ENCODE measurements at places on chromosomes 5 and 9.

GRCh38 chr5:150765799-150766169 is 7.0 kb upstream of the DCTN4 start:
- no peak for DNase-seq

DNA sequence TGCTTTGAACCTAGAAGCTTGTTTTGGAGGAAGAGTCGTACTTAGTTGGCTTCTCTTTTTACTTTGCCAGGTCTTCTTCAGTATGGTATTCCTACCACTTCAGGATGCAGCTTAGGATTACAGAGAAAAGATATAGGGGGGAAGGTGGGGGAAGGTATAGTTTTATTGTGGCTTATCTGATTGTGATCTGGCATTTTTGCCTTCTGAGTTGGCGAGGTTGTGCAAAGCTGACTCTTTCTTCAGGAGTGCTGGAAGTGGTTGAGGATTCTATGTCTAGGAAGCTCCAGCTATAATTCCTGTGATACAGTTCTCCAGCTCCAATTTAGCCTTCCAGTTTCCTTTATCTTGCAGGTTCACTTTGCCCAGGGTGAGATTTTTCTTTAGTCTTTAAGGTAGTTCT is 7.0 kb downstream of the CDC42SE2 start:
- DNase-seq = no peak

DNA sequence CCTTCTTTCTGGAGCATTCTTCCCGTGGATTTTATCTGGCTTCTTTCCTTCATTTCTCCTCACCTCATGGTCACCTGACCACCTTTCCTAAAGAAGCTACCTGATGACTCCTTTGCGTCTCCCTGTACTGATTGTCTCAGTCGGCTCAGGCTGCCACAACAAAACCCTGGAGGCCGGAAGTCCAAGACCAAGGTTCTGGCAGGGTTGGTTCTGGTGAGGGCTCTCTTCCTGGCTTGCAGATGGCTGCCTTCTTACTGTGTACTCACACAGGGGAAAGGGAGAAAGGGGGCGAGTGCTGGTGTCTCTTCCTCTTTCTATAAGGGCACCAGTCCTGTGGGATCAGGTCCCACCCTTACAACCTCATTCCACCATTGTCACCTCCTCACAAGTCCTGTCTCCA is 140.0 kb downstream of the SYK start:
- no peak for DNase-seq

GRCh38 chr9:104784098-104784497 is 20.2 kb downstream of the NIPSNAP3B start:
- DNase-seq = no peak

GRCh38 chr9:3018691-3019230 is 174.9 kb upstream of the PUM3 start:
- no peak for DNase-seq

GRCh38 chr9:99544526-99544925 is 277.2 kb upstream of the NR4A3 start:
- no peak for DNase-seq

- no peak for DNase-seq
Observed at GRCh38 chr5:167759057-167759821, 532.2 kb upstream of the WWC1 start.

GRCh38 chr5:39231705-39232525 is 12.6 kb upstream of the FYB1 start:
- DNase-seq = no peak

- no peak for DNase-seq
Observed at GRCh38 chr9:132069046-132069898, 10.4 kb downstream of the MED27 start.

- DNase-seq = no peak
Observed at GRCh38 chr5:120449501-120449900, 14.6 kb upstream of the PRR16 start.

DNA sequence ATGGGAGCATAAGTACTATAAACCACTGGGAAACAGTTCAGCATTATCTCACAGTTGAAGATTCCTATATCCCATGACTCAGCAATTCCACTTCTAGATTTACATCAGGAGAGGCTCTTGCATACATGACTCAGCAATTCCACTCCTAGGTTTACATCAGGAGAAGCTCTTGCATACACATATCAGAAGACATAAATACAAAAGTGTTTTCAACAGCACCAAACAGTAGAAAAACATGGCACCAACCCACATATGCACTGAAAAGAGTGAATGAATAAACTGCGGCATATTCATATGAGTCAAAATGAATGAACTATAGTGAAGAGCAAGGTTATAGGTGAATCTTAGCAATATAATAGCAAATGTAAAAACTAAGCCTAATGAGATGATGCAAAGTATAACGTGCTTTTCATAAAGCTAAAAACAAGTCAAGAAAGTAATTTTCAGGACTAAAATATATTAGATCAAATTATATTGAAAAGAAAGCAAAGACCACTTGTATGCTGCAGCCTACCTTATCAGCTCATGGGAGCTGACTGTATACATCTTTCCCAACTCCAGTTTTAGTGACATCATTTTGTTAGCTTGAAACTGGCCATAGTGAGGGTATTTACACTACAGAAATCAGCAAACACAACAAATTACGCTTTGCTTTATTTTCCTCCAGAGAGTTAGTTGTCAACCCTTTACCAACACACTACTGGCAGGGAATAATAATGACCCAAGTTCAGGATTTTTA is 95.8 kb downstream of the ANKRD18B start:
- DNase-seq = no peak

GRCh38 chr5:126053630-126054029 is 369.6 kb upstream of the GRAMD2B start:
- no peak for DNase-seq

GRCh38 chr9:6351737-6352136 is 23.6 kb downstream of the TPD52L3 start:
- DNase-seq = no peak

- DNase-seq = no peak
Observed at GRCh38 chr9:125405938-125406809, 144.5 kb downstream of the GAPVD1 start.

DNA sequence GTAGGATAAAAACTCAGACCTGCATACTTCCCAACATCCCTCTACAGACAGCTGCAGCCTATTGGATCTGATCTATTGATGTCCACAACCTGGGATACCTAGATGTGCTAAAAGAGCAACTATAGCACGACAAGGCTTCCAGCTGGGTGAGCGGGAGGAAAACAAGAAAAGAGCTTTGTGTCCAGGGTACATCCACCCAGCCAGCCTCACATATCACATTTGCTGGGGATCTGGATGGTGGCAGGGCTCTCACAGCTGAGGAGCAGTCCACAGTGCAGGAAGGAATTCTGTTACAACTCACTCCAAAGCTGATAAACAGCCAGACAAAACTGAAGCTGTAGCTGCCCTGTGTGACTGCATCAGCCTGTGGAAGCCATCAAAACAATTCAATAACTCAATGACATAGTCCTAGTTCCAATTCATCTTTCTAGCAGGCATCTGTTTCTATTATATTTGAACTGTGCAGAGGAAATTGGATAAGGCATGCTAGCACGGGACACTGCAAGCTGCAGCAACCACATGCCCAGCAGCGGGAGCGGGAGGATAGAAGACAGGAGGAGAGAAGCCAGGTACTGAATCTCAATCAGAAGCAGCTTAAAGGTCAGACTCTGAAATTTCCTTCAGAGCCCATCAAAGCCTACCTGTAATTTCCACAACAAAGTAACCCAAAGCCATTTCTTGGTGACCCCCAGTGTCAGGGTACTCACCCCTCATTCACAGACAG is 45.0 kb downstream of the MED10 start:
- no peak for DNase-seq

- DNase-seq = no peak
Observed at GRCh38 chr5:150368526-150368925, 11.0 kb downstream of the TCOF1 start.

DNA sequence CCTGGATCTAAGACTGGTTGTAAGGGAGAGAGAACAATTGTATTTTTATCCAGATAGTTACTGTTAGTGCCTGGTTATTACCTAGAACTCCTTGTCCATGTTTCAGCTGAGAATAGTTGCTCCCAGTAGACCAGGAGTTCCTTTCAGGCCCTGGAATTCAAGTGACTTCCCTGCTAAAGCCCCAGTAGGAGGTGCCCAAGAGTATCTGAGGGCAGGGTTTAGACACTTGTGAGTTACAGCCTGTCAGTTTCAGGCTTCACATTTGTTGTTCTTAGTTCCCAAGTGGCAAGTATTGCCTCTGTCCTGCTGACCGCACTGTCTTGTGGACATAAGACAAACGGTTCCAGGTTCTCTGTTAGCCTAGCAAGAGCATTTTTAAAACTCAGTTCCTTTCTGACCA is 743.9 kb upstream of the SEMA6A start:
- DNase-seq = no peak

- DNase-seq = no peak
Observed at GRCh38 chr5:2011481-2012411, 129.0 kb upstream of the IRX4 start.

DNA sequence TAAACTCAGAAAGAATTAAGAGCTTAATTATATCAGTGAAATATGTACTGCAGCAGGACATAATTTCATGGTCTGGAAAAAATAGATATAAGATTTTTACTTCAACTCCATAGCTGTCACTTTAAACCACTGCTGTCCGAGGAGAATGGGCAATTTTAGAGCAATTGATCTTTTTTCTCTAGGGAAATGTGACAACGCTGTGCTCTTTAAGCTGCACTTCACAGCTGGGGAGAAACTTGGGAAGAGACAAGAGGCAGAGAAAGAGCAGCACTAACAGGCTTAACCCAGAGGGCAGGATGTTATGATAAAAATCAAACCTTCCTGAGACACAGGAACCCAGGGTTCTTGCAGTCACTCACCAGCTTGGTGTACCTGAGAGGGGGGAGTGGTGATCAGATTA is 92.0 kb downstream of the SPOCK1 start:
- DNase-seq = no peak

- no peak for DNase-seq
Observed at GRCh38 chr9:17906841-17907778, 328.2 kb downstream of the SH3GL2 start.

GRCh38 chr9:21994556-21995005 is at the start of gene CDKN2B-AS1:
Gene CDKN2B-AS1, plus strand, starts transcription at chr9:21994791.
- no peak for DNase-seq

GRCh38 chr9:116267021-116267420 is 113.4 kb downstream of the PAPPA start:
- DNase-seq = no peak

- no peak for DNase-seq
Observed at GRCh38 chr5:74251141-74252035, 389.1 kb downstream of the ENC1 start.

GRCh38 chr5:151770383-151771258 is 1.1 kb upstream of the G3BP1 start:
- no peak for DNase-seq

- no peak for DNase-seq
Observed at GRCh38 chr5:169547508-169547907, 36.1 kb upstream of the SPDL1 start.

GRCh38 chr9:2043881-2044462 is 28.8 kb downstream of the SMARCA2 start:
- no peak for DNase-seq

- no peak for DNase-seq
Observed at GRCh38 chr5:83368835-83369234, 102.7 kb upstream of the VCAN start.

GRCh38 chr5:172441262-172441751 is 13.0 kb downstream of the SH3PXD2B start:
- DNase-seq = no peak

DNA sequence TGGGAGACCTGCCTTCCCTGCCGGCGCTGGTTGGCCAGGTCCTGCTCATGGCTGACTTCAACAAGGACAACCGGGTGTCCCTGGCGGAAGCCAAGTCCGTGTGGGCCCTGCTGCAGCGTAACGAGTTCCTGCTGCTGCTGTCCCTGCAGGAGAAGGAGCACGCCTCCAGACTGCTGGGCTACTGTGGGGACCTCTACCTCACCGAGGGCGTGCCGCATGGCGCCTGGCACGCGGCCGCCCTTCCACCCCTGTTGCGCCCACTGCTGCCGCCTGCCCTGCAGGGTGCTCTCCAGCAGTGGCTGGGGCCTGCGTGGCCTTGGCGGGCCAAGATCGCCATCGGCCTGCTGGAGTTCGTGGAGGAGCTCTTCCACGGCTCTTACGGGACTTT is 10.6 kb downstream of the DIPK1B start:
- no peak for DNase-seq

DNA sequence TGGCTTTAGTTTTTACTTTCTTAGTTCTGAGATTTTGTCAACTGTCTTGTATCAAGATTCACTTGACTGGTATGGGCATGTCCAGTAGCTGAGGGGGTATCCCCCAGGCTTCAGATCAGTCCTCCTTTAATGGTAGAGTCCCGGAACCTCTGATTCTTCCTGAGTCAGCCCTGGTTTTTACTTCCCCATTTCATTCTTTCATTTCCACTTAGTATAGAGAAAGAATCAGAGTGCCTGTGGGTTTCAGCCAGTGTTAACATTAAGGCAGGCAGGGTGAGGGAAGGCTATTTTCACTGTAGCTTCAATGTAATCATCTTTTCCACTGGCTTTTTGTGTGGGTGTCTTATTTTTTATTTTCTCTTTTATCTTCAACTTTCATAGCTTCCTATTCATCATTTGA is 8.3 kb upstream of the COMMD10 start:
- no peak for DNase-seq

DNA sequence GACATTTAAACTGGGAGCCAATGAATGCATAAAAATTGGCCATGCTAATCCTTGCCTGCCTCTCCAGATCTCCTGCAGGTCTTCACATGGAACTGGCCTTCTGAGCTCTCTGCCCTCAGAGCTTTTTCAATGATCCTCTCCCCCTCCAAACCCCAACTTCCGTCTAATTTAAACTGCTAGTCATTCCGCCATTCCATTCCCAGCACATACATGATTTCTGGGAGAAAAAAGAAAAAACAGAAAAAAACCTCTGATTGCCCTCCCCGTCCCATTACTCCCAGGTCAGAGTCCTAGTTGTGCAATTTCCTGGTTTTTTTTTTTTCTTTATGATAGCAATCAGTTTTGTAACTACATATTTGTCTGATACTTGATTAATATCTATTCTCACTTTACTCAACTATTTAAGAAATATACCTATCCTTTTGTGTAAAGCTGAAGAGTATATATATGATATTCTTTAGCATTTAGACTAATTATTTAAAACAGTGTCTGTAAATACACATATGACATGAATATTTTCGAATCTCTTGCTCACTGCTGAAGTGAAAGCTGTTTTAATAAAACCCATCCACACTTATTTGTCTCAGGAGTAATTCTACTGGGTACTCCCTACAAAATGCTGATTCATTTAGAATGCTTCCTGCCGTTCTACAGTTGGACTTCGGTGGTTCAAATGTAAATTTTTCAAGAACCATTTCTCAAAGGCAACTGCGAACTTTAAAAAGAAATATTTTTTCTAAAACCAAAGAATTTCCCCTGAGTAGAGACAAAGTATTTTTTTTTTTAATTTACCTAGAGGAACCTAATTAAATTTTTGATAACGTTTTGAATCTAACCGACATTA is 1.6 kb downstream of the HINT1 start:
- no peak for DNase-seq

DNA sequence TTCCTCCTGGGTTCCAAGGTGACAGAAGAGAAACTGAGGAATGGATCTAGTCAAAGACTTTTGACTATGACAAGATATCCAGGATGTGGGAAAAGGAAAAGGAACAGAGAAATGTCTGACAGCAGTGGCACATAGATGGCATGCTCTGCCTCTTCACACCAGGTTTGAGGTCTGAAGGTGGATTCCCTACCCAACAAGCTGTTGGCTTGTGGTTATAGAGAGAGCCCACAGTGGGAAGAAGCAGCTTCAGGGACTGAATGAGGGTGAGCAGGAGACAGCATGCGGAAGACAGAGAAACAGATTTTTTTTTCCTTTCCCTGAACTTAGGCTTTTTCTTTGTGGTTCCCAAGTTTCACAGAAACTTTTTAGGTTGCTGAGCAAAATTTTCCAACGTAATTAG is 20.6 kb downstream of the IFNW1 start:
- DNase-seq = no peak
